GM23338 (cell line): ENCODE measurements at places on chromosomes 1 and 21. TPM values are rescaled to one million over a fixed set of nuclear protein-coding genes. Genes with fewer than 3 reads are reported as not detected.

DNA sequence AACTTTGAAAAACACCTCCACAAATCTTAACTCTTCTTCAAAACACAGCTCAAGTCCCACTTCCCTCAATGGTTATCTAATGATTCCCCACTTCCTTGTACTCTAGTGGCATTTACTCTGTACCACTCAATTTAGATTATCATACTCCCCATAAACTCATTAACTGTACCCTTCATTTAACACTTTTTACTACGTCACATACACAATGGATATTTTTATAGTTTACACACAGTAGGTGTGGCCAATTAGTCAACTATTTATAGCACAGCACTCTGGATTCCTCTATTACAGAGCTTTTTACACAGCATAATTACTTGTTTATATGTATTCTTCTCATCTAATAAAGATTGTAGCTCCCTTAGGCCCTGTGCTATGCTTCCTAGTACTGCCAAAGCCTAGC is 62.1 kb downstream of the FOXJ3 start:
- H3K4me1 ChIP-seq = peaks cover 4% of the 10 kb centered on the region; the same call in 1 of the 2 replicates
- H3K27ac ChIP-seq = no peak overlapping the region
- H3K36me3 ChIP-seq = peaks cover 4% of the 10 kb centered on the region; the same call in 1 of the 2 replicates
- no peak overlapping the region for H3K4me3 ChIP-seq
- no peak for DNase-seq

- DNase-seq = no peak
- no peaks in the 10 kb centered on the region for H3K27me3 ChIP-seq
These were observed 660 bp upstream of the RD3 start for GRCh38 chr1:211492511-211493132.

GRCh38 chr21:38793926-38794713 is 11.6 kb upstream of the ETS2 start:
- H3K27ac ChIP-seq = no peak overlapping the region
- no peaks in the 10 kb centered on the region for H3K4me1 ChIP-seq
- H3K4me3 ChIP-seq = no peak overlapping the region
- no peaks in the 10 kb centered on the region for H3K27me3 ChIP-seq
- no peaks in the 10 kb centered on the region for H3K36me3 ChIP-seq
- DNase-seq = no peak

GRCh38 chr1:25727088-25727487 is 72.9 kb upstream of the SELENON start:
- H3K4me3 ChIP-seq = no peak overlapping the region
- H3K27ac ChIP-seq = no peak overlapping the region
- DNase-seq = no peak
- H3K36me3 ChIP-seq = no peaks in the 10 kb centered on the region

DNA sequence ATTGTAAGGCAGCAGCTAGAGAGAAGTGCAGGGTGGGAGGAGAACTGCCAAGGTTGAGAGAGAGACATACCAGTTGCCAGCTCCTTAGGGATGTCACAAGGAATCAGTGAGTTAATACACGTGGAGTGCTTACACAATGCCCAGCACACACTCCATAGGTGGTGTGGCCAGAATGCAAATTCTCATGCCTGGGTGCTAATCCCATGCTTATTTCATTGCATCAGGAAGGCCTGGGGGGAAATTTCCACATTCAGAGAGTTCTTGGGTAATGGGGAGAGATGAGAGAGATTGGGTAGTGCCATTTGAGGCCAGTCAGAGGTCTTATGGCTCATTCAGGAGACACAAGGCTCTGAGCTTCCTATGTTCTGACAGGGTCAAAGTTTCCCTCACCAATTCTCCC is 38.7 kb downstream of the GJA5 start:
- no peak overlapping the region for H3K4me3 ChIP-seq
- no peak overlapping the region for H3K27ac ChIP-seq
- H3K27me3 ChIP-seq = no peaks in the 10 kb centered on the region
- DNase-seq = no peak
- H3K4me1 ChIP-seq = peaks cover 16% of the 10 kb centered on the region
- H3K36me3 ChIP-seq = no peaks in the 10 kb centered on the region

GRCh38 chr1:20698195-20698910 is 19.5 kb downstream of the KIF17 start:
- no peak for DNase-seq
- no peak overlapping the region for H3K4me3 ChIP-seq
- peaks cover 10% of the 10 kb centered on the region; the same call in 1 of the 2 replicates for H3K4me1 ChIP-seq
- no peaks in the 10 kb centered on the region for H3K36me3 ChIP-seq
- H3K27me3 ChIP-seq = no peaks in the 10 kb centered on the region

DNA sequence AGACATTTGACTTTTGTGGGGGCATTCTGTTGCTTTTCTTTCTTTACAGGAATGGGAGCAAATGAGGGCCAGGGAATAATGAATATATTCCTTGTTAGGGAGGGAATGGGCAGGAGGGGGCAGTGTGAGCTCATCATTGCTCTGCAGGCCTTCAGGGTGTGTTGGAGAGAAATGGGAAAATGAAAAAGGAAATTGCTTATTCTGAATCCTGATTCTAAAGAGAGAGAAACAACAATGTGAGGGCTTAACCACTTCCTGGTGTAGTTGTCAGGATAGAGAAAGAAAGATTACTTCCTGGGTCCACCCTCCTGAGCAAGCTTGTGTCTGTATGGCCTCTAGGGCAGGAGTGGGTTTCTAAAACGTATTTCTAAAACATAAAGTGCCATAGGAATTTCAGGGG is 28.3 kb downstream of the VANGL2 start:
- 0 out of 2 replicates have a peak, but pooled peaks cover 3% of the 10 kb centered on the region for H3K4me1 ChIP-seq
- peak; percentile 70 for DNase-seq
- no peaks in the 10 kb centered on the region for H3K27me3 ChIP-seq
- no peak overlapping the region for H3K4me3 ChIP-seq
- peaks cover 13% of the 10 kb centered on the region for H3K36me3 ChIP-seq

GRCh38 chr1:234624724-234625117 is 14.7 kb upstream of the IRF2BP2 start:
- no peak for DNase-seq
- H3K4me3 ChIP-seq = no peak overlapping the region
- no peaks in the 10 kb centered on the region; the same call in 1 of the 2 replicates for H3K36me3 ChIP-seq
- no peaks in the 10 kb centered on the region for H3K27me3 ChIP-seq
- no peak overlapping the region for H3K27ac ChIP-seq
- peaks cover 10% of the 10 kb centered on the region for H3K4me1 ChIP-seq

GRCh38 chr1:12764016-12764415 is 9.5 kb upstream of the PRAMEF12 start:
- no peak overlapping the region for H3K27ac ChIP-seq
- H3K27me3 ChIP-seq = no peaks in the 10 kb centered on the region
- H3K36me3 ChIP-seq = no peaks in the 10 kb centered on the region
- H3K4me1 ChIP-seq = no peaks in the 10 kb centered on the region

GRCh38 chr1:218525031-218525430 is 179.9 kb downstream of the TGFB2 start:
- no peaks in the 10 kb centered on the region for H3K36me3 ChIP-seq
- no peak overlapping the region for H3K4me3 ChIP-seq
- no peaks in the 10 kb centered on the region for H3K27me3 ChIP-seq
- no peaks in the 10 kb centered on the region for H3K4me1 ChIP-seq
- no peak for DNase-seq
- 0 out of 2 replicates have a peak overlapping the region, but pooled peaks have one; percentile 24 for H3K27ac ChIP-seq

DNA sequence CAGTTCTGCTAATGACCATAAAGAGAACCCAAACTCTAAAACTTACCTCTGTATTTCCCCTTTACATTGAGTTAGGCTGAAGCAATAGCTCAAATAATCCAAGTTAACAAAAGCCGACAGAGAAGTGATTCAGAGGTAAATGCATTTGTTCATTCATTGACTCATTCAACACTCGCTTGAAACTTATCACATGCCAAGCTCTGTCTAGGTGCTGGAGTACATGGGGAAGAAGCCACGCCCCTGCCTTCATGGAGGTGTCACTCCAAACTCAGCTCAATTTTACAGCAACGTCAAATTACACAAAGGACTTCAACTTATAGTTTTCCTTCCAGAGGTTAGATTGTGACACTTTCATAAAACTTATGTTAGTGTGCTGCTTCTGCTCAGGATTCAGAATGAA is 45.8 kb downstream of the SLC25A24 start:
- H3K4me1 ChIP-seq = no peaks in the 10 kb centered on the region
- no peaks in the 10 kb centered on the region; the same call in 1 of the 2 replicates for H3K36me3 ChIP-seq
- no peaks in the 10 kb centered on the region for H3K27me3 ChIP-seq

DNA sequence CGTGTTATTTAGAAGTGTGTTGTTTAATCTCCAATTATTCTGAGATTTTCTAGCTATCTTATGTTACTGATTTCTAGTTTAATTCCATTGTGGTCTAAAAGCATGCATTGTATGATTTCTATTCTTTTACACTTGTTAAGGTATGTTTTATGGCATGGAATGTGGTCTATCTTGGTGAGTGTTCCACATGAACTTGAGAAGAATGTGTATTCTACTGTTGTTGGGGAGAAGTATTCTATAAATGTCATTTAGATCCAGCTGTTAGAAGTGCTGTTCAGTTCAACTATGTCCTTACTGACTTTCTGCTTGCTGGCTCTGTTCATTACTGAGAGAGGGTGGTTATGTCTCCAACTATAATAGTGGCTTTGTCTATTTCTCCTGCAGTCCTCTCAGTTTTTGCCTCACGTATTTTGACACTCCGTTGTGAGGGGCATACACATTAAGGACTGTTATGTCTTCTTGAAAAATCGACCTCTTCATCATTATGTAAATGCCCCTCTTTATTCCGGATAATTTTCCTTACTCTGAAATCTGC is 12.0 kb upstream of the PLA2G5 start:
- DNase-seq = no peak
- no peak overlapping the region for H3K4me3 ChIP-seq
- no peak overlapping the region for H3K27ac ChIP-seq

- H3K27ac ChIP-seq = no peak overlapping the region
- no peaks in the 10 kb centered on the region for H3K27me3 ChIP-seq
- DNase-seq = no peak
- H3K36me3 ChIP-seq = no peaks in the 10 kb centered on the region
These were observed 50.4 kb downstream of the CD34 start for GRCh38 chr1:207860531-207860930.

AKR1A1 gene
- total RNA-seq = 172 and 186 TPM in 2 replicates

LYPD8 gene
- total RNA-seq = not detected in 2 replicates

KCNE2 gene
- total RNA-seq = 0.28 TPM in 1 of 2 replicates, not detected in the other

PTAFR gene
- total RNA-seq = 0.27 and 0.76 TPM in 2 replicates

GPR37L1 gene
- total RNA-seq = 0.21 TPM in 1 of 2 replicates, not detected in the other

ZNF648 gene
- total RNA-seq = 0.58 and 1.2 TPM in 2 replicates

SFN gene
- 2.6 and 4.1 TPM in 2 replicates for total RNA-seq

ESRRG gene
- total RNA-seq = 1.7 and 3.2 TPM in 2 replicates
